ENCODE measurements at places on chromosomes 7 and 10.

- no peak for DNase-seq
Measured at GRCh38 chr10:78745441-78745840, 323.3 kb upstream of the ZMIZ1 start.

- no peak for DNase-seq
Measured at GRCh38 chr7:91443862-91444261, 179.6 kb downstream of the FZD1 start.

GRCh38 chr10:77328272-77328816, 309.3 kb downstream of the KCNMA1 start:
- DNase-seq: peak; percentile 70

DNA sequence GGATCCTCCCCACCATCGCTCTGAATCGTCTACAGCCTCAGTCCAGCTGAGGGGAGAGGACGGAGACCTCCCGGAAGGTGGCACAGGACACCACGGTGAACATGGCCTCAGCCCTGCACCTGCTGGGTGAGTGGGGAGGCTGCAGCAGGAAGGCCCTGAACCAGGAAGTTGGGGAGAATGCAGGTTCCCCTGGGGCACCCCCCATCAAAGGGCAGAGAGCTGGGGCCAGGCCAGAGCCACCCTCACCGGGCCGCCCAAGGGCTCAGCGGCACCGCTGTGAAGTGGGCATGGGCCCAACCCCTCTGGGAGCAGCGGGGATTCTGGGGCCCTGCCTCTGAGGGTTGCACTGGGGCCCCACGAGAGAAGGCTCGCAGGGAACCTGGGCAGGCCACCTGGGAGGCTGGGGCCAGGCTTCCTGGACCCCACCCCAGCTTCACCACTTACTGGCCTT, 98.7 kb downstream of the MICALL2 start:
- DNase-seq: no peak

- DNase-seq: no peak
Measured at GRCh38 chr7:130752424-130752823, 18.4 kb upstream of the KLF14 start.

- no peak for DNase-seq
Measured at GRCh38 chr10:86849181-86849894, 92.9 kb downstream of the BMPR1A start.

GRCh38 chr7:44145969-44146911, 5.1 kb upstream of the MYL7 start:
- peak; percentile 83 for DNase-seq

DNA sequence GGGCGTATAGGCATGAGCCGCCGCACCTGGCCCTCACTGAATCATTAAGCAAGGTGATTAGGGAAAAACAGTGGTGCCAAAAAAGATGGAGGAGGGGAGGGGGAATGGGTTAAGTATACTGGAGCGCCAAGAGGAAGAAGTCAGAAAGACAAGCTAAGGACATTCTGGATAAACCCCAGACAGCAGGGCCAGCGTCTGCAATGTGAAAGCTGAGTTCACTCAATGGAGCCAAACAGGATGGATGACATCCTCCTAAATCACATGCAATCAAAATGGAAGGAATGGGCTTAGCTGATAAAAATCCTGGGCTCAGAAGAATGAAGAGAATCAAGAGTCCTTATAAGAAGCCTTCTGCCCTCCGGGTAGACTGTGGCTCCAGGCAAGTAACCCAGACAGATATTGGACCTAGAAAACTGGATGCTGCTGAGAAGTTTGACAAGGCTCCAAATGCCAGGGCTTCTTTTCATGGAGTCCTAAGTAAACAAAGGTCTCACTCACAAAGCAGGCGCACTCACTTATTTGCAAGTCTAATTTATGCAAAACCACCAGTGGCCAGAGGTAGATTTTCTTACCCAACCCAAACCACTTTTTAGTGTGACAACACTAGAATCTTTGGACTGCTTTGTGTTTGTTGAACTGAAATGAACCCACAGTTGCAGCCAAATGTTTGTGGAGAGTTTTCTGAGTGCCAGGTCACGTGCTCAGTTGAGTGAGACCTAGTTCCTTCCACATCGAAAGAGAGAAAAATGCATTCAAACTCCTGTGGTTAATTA, 519.1 kb upstream of the AUTS2 start:
- DNase-seq: no peak

GRCh38 chr10:120971671-120972070, 120.5 kb downstream of the WDR11 start:
- no peak for DNase-seq

- no peak for DNase-seq
Measured at GRCh38 chr7:92557808-92558362, 29.3 kb downstream of the RBM48 start.

DNA sequence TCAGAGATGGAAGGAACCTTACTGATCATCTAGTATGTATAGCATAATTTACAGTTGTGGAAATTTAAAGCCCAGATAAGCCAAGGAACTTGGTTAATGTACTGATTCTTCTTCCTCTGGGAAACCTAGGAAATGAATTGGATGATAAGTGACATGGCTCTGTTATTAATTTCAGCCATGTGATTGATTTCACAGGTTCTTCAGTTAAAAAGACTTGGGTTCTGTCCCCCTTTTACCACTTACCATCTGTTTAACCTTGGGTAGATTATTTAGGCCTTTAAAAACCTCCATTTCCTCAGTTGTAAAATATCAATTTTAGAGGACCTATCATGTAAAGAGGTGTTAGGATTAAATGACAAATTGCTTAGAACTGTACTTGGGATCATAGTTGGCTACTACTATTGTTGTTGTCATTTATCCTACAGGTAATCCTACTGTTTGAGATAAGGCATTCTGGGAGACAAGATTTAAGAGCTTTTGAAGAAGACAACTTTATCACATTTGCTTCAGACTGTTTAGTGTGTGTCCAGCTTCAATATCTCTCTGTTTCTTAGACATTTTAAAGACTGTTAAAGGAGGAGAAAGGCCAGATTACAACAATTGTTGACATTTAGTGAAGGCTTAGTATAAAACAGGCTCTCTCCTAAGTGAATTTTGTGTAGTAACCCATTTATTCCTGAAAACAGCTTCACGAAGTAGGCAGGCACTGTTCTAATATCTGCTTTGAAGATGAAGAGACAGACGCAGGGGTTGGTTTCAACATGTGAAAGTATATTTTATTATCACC, 997.1 kb upstream of the C7orf33 start:
- DNase-seq: no peak

DNA sequence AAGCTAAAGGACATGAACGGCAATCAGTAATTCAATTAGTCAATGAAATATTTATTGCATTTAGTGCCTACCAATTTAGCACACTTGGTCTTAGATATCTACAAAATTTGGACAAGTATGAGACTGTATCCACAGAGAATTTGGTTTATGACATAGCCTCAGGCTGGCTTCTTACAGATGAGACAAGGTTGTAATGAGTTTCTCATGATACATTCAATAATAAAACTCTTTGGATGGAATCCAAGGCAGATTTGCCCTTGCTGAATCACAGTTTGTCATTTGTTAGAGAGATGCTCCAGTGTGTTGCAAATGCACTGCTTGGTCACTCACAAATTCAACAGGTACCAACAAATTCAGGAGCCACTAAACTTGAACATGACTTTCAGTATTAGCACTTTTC, 162.5 kb downstream of the GPR37 start:
- no peak for DNase-seq

- no peak for DNase-seq
Measured at GRCh38 chr10:112812586-112812985, 137.5 kb upstream of the TCF7L2 start.

DNA sequence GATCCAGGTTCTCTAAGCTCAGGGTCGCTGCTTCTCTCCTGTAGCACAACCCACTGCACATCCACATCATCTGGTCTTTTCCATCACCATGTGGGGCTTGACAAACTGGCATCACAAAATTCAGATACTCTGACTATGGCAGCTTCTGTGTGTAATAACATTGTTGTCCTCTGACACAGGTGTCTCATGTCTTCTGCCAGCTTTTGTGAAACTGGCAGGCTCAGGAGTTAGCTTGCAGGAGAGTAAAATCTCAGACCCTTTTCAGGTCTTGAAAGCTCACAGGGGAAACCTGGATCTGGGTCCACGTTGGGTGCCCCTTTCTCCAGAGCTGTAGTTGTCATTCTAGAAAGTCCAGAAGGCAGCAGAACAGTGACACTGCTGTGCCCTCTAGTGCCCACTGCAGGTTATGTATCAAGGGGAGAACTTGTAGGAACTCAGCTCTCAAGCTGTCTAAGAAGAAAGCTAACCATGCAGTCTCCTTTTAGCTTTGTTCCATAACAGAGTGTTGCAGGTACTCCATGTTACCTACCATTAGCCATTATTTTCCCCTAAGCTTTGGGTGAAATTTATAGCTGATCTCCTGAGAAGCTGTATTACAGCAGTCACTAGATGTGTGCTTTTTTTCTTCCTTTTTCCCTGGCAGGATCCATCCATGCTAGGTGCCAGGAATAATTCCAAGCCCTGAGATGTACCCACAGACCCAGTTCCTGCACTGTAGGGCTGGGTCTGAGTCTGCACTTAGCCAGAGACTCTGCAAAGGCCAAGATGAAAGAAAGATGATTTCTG, 102.7 kb downstream of the ZNF248 start:
- DNase-seq: peak; percentile 38

GRCh38 chr7:132508724-132509353, 67.4 kb downstream of the PLXNA4 start:
- DNase-seq: no peak

DNA sequence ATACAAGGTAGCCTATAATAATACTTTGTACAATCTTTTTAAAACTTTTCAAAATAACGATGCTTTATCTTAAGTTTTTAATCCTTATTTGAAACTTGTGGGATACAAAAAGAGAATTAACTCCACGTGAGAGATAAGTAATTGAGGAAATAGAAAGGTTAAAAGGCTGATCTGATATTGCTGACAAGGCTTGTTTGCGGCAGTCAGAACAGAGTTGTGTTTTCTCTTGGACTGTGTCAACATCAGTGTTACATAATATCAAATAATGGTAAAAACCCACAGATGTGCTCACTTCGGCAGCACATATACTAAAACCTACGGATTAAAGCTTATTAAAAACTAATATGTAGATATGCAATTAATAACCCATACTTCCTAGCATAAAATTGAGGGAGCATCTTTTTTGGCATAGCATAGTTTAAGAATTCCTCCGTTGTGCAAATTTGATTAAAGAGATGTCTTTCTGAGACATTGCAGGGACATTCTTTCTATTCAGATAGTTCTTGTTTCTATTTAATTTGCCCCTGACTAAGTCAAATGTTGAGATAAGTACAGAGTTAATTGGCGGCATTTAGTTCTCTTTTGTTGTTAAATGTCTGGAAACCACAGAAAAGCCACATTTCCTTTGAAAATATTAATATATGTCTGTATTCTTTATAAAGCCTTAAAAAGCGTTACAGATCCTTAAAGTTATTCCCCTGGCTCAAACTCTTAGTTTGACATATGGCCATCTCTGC, 63.3 kb downstream of the FAM185A start:
- peak; percentile 63 for DNase-seq

GRCh38 chr7:87966271-87966670, 32.2 kb downstream of the ADAM22 start:
- no peak for DNase-seq

GRCh38 chr10:48896756-48897440, 42.7 kb downstream of the LRRC18 start:
- DNase-seq: no peak

DNA sequence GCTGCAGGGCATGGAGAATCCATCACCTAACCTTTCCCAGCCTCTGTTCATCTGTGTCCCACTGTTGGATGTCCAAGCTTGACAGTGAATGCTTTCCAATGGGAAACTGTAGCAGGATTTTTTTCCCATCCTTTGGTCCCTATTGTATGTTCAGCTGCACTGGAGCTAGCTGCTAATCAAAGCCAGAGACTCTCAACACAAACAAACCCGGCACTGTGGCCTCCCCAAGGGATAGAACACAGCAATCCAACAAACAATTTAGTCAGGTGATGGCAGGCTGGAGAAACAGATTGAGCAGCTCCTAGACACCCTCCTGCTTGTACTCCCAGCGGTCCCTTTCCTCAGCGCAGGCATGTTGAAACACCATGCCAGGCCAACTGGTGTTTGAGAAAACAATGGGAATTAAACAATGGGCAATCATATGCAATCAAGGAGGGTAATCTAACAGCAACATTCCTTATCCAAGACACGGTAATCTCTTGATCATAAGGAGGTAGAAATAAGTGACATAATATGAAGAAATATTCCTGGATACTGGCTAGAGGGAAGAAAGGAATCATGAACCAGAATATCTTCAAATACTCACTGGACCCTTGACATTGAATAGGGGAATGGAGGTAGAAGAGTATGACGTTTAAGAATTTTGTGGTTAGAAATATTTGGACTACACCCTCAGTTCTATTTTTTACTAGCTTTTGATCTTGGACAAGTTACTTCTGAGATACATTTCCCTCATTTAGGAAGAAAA, 15.0 kb downstream of the PTN start:
- DNase-seq: no peak

- no peak for DNase-seq
Measured at GRCh38 chr7:127997226-127997922, 33.9 kb downstream of the LRRC4 start.

- peak; percentile 70 for DNase-seq
Measured at GRCh38 chr10:99560277-99561126, 27.8 kb downstream of the NKX2-3 start.

DNA sequence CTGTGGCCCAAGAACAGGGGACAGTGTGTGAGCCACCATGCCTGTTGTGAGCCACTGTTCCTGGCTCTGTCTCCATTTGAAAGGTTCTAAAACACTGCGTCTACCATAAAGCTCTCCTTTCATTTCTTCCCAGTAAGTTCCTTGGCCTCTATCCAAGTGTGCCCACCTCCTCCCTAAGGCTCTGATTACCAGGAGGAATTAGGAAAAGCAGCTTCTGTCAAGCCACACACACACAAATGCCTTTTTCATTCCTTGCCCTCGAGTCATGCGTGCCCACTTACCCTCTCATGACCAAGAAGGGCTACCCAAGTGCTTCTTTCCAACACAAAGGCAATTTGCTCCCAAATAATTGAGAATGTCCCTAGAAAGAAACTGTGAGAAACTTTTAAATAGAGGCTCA, 70.8 kb upstream of the PARD3 start:
- DNase-seq: no peak

GRCh38 chr10:29209830-29210229, 79.0 kb upstream of the LYZL1 start:
- no peak for DNase-seq

DNA sequence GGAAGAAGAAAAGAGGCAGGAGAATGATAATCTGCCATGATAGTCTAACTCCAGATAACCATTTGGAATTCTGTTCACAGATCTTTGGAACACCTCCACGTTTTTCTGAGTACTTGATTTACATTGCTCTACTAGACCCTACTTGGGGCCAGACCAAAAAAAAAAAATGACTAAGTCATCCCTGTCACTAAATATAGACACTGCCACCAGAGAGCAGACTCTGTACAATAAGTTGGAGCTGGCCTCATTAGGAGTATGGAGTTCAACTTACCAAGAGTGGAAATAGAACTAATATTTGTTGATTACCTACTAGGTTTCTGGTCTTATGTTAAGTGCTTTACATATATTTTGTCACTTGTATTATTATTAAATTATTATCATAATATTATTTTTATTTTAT, 80.9 kb upstream of the ZNF800 start:
- peak; percentile 9 for DNase-seq

- DNase-seq: no peak
Measured at GRCh38 chr7:44958645-44959344, 20.0 kb downstream of the MYO1G start.
